Stimulated activated CD4-positive, alpha-beta T cell treated with anti-CD3 and anti-CD28 coated beads, Interleukin-4, amount 100 ng/mL, for 48 hours (primary cell): ENCODE measurements at places on chromosomes 1 and 21.

DNA sequence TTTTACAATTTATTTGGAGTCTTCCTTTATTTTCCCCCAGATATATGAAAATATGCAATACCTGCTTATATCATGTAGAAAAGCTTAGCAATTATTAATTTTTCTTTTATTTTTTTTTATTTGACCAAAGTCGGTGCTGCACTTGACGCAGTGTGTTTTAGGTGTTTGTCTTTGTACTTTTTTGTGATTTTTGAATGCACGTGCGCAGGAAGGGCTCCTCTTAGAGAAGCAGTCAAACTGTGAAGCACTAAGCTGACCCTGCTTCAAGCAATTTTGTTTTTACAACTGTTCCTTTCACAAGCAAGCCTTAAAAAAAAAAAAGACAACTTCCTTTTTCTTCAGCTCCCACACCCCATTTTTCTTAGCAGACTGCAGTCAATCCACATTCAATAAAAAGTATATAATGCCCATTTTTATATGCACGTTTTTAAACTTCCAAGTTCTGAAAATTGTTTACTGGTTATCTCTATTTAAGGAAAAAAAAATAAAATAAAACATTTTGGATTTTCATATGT, 267.4 kb downstream of the TM2D1 start:
- no peak for DNase-seq

DNA sequence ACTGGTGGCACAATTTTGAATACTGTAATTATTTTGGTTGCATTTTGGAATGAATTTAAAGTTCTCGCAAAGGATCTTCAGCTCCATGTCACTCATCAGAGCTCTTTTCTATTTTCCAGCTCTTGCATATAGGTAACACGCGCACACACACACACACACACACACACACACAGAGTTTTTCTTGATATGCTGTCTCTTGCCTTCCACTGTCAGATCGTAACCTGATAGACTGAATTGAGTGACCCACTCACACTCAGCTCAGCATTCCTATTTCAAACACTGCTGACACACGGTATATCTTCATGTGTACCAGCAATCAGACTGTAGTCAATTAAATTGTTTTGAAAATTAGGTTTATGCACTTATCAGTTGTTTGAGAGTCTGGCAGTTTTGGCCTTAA, 214.1 kb downstream of the PBX1 start:
- DNase-seq: no peak

DNA sequence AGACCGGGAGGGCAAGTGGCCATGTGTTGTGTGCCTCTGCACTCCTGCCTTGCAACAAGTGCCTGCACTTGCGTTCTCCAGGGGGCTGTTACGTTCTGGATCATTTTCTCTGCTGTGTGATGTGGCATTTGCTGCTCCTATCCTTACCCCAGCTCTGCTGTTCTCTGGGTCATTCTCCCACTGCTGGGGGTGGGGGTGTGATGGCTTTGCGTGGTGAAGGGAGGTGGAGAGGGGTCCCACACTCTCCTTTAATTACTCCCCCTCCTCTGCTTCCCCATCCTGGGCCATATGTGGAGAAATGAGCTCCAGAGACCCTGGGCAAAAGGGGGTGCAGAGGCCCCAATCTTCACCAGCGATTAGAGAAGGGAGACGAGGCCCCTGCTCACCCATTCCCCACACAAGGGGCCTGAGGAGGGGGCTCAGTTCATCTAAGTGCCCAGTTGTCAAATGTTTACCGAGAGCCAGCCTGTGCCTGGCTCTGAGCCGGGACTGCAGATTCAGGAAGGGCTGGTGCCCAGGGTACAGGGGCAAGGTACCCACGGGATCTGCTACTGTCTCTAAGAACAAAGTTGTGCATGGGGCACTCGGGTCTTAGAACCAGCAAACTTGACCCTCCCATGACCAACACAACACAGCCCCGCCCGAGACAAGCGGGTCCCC, 355.4 kb downstream of the PTPRU start:
- no peak for DNase-seq

GRCh38 chr1:67978890-67979516, 71.4 kb downstream of the DIRAS3 start:
- DNase-seq: no peak

GRCh38 chr1:54215523-54215922, 15.6 kb downstream of the MRPL37 start:
- DNase-seq: no peak

DNA sequence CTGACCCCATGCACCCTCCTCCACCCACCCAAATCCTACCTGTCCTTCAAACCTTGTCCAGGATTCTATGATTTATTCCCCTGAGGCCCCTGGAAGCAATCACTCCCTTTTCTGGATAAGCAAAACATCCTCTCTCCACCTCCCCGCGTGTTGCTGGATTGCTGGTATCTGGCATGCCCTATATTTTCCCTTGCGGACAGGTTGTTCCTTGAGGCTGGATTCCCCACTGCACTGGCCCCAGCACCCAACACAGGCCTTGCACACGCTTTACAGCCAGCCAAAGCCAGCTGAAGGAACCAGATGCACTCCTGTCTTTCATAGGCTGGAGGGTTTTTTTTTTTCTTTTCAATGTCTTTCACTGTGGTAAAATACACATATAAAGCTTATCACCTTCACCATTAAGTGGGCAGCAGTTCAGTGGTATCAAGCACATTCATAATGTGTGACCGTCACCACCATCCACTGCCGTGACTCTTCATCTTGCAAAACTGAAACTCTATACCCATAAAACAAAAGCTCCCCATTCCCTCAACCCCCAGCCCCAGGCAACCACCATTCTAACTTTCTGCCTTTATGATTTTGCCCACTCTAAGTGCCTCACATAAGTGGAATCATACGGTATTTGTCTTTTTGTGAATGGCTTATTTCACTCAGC, 50.9 kb downstream of the TOR1AIP2 start:
- DNase-seq: no peak

- DNase-seq: no peak
Measured at GRCh38 chr1:38266197-38266520, 219.6 kb upstream of the POU3F1 start.

DNA sequence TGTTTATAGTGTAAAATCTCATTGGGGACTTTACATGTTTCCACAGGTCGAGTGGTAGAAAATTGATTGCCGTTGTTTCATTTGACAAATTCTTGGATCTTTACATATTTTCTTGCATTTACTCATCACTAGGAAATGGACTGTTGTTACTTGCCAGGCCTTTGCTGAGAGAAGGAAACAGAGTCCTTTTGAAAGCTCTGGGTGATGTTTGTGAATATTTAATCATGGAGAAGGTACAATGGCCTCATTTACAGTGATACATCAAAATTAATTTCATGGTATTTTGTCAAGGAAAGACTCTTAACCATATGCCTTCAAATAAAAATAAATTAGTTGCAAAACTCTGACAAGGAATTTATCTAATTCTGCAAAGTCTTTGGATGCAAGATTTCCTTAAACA, 198.0 kb downstream of the GRIK1 start:
- no peak for DNase-seq

GRCh38 chr1:2526824-2527555, 594 bp upstream of the PANK4 start:
- peak; percentile 58 for DNase-seq

DNA sequence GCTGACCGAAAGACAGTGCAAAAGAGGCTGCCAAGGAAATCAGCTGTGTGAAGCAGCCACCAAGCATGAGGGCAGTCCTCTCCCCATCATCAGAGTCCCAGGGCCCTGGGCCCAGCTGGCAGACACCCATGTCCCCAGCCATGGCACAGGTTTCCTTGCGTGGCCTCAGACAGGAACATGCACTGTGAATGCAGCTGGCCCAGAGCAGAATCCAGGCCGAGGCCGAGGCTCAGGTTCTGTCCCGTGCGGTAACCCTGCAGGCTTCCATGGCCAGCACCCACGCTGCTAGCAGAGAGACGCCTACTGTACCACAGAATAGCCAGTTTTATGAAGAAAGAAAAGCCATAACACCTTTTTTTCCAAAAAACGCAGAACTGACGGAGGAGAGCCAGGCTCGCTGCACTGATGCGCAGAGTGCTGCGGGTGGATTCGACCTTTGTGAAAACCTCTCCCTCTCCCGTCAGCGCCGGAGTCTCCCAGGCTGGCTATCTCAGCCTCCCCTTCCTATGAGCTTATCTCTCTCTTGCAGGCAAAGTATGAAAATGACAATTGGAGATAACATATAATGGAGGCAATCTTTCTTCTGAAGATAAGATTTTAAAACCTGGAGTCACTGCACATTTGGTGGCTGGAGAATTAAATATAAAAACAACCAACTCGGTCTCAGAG, 106.6 kb downstream of the NPHP4 start:
- no peak for DNase-seq

DNA sequence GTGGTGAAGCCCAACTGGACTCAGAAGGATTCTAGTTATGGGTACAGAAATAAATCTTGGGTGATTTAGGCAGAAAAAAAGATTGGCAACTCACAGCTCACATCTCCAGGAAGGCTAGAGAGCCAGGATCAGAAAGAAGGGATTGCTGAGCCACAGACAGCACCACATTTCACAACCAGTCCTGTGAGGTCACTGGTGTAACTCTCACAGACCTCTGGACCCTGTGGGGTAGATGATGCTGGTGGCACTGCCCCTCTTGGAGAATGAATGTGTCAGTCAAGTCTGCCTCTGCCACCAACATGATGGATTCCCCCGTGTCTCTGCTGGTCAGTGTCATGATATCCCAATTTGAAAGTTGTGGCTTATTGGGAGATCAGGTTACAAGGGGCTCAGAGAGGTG, 70.9 kb upstream of the HMCN1 start:
- no peak for DNase-seq

DNA sequence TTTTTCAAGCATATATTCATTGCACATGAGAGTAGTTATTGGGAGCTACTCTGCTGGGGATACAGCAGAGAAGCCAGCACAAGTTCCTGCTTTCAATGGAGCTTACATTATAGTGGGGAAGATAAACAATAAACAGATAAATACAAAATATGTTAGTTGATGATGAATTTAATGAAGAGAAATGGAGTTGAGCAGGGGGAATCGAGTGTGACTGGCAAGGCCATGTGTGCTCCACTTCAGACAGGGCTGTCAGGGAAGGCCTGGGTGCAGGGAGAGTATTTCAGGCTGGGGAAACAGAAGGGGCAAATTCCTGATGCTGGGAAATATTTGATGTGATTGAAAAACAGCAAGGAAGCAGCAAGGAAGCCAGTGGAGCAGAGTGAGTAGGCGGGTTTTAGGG, 21.2 kb upstream of the BRDT start:
- DNase-seq: no peak

GRCh38 chr1:173293756-173294155, 86.6 kb upstream of the TNFSF4 start:
- no peak for DNase-seq

DNA sequence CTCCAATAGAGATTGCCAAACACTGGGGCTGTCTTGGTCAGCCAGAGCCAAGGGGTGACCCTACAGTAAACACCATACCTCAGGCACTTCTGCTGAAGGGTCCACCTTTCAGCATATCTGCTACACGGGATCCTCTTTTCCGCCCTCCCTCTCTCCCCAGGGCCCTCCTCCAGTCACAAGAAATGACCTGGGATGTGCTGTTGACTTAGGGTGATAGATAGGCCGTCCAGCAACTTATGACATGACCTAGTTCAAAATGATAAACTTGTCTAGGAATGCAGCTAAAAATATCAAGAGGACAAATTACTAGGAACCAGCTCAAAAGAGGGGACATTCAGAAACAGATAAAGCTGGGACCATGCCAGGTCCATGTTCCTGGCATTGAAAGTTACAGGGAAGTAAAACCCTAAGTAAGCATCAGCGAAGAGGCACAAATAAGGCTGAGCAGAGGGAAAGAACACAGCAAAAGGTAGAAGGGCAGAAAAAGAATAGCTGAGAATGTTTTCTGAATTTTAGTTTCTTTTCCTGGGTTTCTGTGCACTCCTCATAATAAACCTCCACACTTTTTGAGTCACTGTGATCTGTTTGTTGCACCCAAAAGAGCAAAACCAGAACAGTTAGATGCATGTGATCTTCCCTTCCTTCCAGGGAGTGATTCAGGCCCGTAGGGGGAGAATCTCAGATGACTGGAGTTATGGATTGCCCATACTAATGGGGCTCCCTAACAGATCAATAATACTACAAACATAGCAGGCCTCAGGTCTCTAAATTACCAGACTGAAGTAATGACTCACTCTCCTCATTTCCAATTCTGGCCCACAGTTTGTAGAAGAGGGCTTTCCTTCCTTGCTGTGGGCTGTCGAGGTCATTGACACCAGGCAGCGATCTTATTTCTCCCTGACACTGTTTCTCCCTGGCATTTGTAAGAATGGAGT, 48.9 kb upstream of the F3 start:
- DNase-seq: no peak

GRCh38 chr1:187203257-187203656, 374.5 kb downstream of the PLA2G4A start:
- no peak for DNase-seq

GRCh38 chr1:15326691-15327588, 79.9 kb downstream of the FHAD1 start:
- no peak for DNase-seq

DNA sequence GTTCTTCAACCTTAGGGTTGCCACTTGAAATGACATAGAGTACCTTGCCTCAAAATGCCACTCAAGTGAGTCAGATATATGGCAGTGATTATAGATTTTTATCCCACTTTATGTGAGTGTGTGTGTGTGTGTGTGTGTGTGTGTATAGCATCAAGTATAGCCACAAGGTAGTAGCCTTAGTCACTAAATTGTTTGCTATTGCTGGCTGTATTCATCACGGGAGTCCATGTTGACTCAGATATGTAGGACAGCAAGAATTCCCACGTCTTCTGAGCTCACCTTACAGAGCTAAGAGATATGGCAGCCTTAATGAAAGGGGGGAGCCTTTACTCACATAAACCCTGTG, 9.3 kb downstream of the ETS2 start:
- no peak for DNase-seq

DNA sequence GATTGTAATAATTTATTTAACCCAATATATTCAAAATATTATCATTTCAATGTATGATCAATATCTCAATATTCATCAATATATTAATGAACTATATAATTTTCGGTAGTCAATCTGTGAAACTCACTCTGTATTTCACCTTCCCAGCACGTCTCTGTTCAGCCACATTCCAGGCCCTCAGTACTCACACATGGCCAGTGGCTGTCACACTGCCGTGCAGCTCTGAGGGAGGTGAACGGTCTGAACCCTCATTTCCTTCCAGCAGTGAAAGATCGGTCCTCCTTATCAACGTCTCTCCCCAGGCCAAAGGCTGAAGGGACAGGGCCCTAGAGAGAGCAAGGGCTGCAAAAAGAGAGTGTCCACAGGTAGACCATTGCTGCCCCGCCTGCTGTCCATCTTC, 39.5 kb upstream of the ZNF124 start:
- DNase-seq: no peak

DNA sequence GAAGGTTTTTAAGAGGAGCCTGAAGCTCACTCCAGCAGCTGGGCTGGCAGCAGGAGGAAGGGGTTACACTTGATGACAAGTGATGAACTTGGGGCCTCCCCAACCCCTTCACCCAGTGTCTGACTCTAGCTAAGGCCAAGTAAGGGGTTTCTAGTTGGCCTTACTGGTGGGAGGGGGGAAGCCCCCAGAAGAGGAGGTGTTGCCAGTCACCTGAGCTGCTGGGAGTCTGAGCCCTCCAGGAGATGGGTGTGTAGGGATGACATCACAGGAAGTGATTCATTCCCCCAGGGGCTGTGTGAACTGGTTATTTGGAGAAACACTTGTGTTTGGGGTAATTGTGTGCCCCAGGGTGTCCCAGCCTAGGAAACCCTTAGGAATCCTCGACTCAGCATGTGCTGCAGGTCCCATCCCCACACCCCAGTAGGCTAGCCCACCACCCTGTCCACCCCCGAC, 3.1 kb downstream of the PADI1 start:
- DNase-seq: peak; percentile 46

GRCh38 chr1:160219062-160219929, 14.1 kb downstream of the PEA15 start:
- no peak for DNase-seq

- DNase-seq: no peak
Measured at GRCh38 chr1:63010913-63011660, 227.2 kb downstream of the ATG4C start.
